Stimulated activated naive B cell treated with anti-CD40 and anti-IgM and Interleukin-4, amounts not matched to agents 10 μg/mL and 1 μg/mL and 100 μg/mL, for 72 hours (primary cell): ENCODE measurements at places on chromosomes 4 and X.

GRCh38 chr4:8143392-8144140, 15.0 kb downstream of the ABLIM2 start:
- DNase-seq, result no peak

DNA sequence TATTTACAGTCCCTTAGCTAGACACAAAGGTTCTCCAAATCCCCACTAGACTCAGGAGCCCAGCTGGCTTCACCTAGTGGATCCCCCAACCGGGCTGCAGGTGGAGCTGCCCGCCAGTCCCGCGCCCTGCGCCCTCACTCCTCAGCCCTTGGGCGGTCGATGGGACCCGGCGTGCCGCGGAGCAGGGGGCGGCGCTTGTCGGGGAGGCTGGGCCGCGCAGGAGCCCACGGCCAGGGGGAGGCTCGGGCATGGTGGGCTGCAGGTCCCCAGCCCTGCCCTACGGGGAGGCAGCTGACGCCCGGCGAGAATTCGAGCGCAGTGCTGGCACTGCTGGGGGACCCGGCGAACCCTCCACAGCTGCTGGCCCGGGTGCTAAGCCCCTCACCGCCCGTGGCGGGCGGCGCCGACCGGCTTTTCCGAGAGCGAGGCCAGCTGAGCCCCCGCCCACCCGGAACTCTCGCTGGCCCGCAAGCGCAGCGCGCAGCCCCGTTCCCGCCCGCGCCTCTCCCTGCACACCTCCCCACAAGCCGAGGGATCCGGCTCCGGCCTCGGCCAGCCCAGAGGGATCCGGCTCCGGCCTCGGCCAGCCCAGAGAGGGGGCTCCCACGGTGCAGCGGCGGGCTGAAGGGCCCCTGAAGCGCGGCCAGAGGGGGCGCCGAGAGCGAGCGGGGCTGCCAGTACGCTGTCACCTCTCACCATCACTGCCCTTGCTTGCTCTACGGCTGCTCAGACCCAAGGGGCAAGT, 39.4 kb downstream of the WFS1 start:
- DNase-seq, result no peak

DNA sequence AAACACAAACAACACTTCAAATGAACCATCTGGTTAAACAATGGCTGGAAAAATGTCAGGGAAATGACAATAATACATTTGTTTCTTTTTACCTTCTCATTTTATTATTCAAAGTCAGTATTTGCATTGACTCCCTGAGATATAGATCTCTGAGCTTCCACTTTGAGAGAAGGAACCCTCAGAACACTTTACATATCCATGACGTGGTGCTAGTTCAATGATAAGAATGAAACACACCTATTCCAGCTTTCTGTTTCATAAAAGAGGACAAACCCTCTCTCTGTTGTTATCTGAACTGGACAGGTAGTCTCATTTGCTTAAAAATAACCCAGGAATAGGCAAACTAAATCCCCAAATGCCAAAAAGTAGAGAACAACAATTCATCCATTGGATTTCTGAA, 65.3 kb upstream of the CCSER1 start:
- no peak for DNase-seq

DNA sequence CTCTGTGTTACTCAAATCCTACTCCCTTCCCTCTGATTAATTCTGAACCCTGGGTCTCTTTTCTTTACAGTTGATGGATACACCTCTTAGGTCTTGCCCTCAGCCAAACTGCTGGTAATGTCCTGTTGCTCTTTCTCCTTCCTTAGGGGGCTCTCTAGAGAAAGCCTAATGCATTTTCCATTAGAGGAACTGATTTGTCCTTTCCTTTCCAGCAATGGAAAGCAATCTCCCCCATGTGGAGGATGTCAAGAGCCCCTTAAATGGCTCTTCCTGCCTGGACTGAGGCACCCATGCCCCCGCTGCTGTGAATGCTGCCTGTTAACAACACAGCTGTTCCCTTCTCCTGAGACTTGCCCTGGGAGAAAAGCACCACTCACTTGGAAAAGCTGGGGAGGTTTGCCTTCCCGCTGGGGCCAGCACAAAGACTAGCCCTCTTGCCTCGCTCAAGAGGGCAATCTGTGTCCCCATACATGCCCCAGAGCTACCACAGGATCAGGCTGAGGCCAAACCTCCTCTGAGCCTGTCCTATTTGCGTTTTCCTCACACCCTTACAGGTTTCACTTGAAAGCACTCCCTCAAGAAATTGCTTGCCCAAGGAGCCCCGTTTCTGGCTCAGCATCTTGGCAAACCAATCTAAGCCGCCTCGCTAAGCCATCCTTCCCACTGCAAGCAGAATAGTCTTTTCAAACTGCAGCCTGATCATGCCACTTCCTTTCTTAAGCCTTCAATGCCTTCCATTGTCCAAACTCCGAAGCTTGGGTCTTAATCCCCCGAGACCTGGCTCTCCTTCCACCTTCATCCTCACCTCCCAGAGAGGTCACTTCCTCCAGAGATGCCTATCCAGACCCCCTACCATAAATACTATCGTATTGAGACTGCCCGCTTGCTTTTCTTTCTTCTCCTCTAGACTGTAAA, 23.2 kb upstream of the SMIM20 start:
- DNase-seq, result no peak

- DNase-seq, result no peak
Measured at GRCh38 chr4:41935652-41936021, 408 bp downstream of the TMEM33 start.

GRCh38 chr4:145061318-145061920, 36.6 kb downstream of the ANAPC10 start:
- DNase-seq, result no peak

GRCh38 chrX:77564823-77565222, 117.6 kb downstream of the FGF16 start:
- no peak for DNase-seq
